ENCODE measurements at places on chromosomes 1 and 21.
A peak's percentile ranks its signal among the peaks of the same experiment; 100 is the strongest.

DNA sequence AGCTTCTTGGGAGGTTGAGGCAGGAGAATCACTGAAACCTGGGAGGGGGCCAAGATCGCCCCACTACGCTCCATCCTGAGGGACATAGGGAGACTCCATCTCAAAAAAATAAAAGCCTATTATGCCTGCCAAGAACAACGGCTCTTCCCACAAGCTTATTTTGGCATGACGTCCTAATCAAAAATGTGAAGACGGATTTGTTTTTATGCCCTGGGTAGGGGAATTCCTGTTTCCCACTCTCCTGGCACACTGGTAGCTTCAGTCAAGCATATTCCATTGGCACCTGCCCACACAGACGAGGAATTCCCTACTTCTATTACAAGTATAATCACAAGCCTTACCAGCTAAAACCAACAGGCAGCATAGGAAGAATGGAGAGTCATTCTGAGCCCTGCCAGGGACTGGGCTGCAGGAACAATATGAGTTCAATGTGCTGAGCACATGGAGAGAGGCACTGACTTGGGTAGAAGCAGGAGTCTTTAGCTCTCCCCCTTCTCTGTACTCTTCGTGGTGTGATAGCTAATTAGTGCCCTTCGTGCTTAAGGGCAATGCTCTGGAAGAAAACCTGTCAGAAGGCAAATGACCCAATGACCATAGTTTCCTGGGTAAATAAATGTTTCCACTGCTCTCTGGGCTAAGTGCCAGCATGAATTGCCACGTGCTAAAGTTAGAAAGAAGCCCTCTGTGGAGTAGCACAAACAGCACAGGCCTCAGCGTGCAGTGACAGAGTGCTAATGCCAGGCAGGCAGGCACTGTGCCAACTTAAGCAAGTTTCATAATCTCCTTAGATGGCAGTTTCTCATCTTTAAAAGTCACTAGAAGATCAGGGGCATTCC lies 16.8 kb downstream of the TNFSF4 start:
- no peak for DNase-seq

DNA sequence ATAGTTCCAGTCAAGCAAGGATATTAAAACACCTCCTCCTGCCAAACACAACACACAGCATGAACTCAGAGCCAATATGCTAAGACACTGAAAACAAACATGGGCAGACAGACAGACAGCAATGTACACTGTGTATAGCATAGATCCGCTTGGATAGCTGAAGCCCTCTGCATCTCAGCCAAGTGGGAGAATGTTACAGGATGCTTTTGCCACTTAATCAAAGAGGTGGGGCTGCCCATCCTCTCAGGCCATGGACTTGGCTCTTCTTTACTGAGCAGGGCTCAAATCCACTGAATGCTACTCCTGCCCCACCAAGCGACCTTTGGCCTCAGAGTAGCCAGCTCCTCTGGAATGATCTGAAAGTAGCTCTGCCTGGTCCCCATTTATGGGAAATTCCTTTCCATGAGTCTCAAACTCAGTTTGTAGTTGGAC lies 64.7 kb upstream of the NGF start:
- no peak for DNase-seq

DNA sequence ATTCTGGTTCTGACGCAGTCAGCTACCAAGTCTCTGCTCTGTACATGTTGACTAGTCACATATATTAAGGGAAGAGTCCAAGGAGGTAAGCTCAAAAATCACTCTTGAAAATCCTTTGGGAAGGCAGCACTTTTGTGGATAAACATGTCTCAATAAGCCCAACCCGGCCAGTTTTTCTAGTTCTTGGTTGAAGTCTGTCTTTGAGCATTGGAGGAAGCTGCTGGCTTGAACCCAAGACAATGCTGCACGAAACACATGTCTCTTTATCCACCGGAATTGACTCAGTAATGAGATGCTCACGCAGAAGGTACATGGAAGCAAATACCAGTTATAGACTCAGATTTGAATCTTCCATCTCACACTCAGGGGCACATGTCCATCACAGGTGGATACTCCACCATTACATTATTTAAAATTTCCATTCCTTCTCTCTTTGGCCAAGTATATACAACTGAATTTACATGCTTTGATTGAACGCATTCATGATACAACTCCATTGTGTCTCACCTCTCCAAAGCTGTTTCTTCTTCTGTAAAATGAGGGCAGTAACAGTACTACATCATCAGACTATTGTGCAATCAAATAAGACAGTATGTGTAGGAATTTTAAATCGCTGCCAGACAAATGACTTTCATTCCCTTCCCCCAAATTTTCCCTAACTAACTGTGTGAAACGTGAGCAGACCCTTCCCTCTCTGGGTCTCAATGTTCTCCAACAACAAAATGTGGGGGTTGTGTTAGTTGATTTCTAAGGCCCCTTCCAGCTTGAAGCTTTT lies 9.6 kb upstream of the GUCA2A start:
- no peak for DNase-seq

GRCh38 chr1:236762410-236762809 lies 32.7 kb upstream of the MTR start:
- DNase-seq = no peak

DNA sequence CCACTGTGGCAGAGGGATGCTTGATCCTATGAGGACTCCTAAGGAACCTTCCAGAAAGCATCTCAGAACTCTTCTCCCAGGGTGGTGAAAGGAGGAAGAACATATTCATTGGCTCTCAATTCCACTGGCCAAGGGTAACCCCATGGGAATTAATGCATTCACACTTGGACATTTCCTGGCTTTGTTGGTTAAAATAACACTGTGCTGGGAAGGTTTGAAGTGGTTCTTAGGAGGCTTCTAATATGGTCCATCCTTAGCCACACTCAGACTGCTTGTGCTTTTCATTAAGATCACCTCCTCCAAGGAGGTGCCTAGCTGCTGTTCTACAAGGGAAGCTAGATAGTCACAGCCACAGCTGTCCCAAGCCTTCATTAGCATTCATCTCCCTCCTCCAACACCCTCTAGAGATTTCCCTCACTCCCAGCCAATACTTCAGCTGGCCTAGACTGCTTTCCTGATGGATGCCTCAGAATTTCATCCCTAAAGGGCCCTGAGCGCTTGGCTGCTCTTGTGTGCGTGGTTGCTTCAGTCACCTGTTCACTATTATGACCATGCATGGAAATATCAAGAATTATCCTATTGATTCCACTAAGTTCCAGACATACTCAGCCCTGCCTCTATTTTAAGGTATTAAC lies 544.4 kb downstream of the PLPP3 start:
- no peak for DNase-seq

DNA sequence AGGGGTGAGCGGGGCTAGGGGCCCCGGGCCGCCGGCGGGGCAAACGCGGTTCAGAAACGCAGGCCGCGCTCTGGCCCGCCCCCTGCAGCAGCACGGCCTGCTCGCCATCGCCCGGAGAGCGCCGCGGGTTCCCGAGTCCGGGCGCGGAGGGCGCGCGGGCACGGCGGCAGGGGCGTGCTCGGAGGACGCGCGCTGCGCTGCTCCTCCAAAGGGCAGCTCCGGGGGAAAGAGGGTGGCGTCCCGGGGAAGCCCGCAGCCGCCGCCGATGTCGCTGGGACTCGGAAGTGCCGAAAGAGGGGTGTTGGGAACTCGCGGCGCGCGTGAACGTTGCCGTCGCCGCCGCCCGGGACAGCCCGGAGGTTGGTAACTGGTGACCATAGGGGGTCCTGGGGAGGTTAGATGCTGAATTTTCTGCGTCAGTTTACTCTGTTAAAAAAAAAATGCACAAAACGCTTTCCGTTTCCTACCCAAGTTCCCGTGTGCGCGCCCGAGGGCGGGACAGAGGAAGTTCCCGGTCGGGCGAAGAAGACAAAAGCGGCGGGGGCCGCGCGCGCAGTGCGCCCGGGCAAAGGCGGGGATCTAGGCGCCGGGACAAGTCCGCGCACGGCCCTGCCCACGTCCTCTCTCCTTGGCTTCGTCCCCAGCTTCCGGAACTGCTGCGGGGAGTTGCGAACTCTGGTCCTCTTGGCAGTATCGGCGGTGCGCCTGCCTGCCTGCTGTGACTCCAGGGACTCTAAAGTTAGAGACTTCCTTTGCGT lies at the start of gene HHAT:
Gene HHAT (plus strand): TSS at position 157 of the 758 bp plus-strand sequence. CDS start 20,074 bp downstream, outside the sequence.
- DNase-seq = peak; percentile 82

GRCh38 chr1:15386164-15386749 lies 23.4 kb upstream of the EFHD2 start:
- DNase-seq = no peak

DNA sequence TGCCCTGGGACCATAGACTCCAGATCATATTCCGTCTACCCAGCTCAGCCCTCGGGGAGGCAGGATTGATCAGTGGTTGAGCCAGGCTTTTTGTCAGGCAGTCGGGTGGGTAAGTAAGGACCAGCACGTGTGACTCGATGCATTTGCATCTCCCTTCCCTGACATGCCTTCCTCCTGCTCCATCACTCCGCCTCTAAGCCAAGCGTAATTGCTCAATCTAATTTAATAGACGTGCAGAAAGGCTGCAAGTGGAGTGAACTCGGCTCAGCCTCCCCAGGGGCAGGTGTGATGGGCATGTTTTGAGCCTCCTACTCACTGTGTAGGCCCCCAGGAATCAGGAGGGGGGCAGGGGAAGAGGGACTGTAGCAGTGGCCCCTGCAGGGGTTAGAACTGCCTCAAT lies 34.6 kb upstream of the GRIK3 start:
- peak; percentile 38 for DNase-seq

GRCh38 chr1:113297749-113298148 lies 92.6 kb upstream of the MAGI3 start:
- DNase-seq = no peak
